SK-N-SH (cell line): ENCODE measurements at places on chromosomes 12 and 14. TPM values are rescaled to one million over a fixed set of nuclear protein-coding genes. Genes with fewer than 3 reads are reported as not detected.

Gene FAM181A
- polyA plus RNA-seq: not detected in 2 replicates

Gene ANO6
- polyA plus RNA-seq: 20.1 and 26.7 TPM in 2 replicates

Gene EPS8
- polyA plus RNA-seq: 18.6 and 19.8 TPM in 2 replicates

Gene CTSG
- polyA plus RNA-seq: not detected in 2 replicates
